Caco-2 (cell line): ENCODE measurements at places on chromosomes 3 and 15.

DNA sequence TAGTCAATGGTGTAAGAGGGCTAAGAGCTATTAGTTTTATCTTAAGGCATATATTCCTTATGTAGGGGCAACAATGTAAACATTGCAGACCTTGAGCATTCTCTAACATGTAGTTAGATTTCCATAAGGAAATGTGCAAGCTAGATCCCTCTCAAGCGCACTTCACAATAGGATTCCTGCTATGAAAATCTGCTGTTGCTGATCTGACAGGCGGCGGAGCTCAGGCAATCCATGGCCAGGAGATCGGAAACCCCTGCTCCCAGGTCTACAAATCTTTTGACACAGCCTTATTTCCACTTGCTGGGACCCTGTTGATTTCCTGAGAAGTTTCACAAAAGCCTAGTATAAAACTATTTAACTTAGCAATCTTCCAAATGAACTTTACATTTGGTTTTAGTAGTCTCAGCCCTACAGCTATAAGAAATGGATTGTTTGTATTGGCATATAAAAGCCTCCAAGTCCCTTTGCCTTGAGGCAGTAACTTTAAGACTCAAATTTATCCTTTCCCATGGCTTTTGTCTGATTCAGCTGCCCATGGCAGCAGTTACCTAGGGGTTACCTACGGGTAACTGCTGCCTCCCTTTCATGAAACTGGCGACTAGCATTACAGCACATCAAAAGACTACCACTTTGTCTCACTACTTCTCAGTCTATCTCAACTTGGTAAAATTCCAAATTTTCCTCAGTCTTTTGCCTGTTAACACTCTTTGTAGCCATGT is 22.7 kb downstream of the TRA2B start:
- no peak for DNase-seq

GRCh38 chr3:125024817-125025216 is 31.0 kb downstream of the HEG1 start:
- no peak for DNase-seq

GRCh38 chr3:17738921-17739320 is 3.5 kb downstream of the TBC1D5 start:
- no peak for DNase-seq

DNA sequence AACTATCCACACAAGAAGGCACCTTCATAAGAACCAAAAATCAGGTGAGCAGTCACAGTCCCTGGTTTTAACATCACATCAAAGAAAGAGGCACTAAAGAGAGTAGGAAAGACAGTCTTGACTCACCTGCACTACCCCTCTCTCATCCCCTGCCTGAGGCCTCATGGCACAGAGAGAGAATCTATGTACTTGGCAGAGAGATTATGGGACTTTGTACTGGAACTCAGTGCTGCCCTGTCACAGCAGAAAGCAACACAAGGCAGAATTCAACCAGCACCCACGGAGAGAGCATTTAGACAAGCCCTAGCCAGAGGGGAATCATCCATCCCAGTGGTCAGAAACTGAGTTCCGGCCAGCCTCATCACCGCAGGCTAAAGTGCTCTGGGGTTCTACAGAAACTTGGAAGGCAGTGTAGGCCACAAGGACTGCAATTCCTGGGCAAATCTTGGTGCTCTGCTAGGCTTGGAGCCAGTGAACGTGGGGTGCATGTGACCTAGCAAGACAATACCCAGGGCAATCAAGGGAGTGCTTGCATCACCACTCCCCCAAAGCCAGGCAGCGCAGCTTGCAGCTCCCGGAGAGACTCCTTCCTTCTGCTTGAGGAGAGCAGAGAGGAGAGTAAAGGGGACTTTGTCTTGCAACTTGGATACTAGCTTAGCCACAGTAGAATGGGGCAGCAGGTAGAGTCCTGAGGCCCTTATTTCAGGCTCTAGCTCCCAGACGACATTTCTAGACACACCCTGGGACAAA is 8.5 kb upstream of the RUVBL1 start:
- no peak for DNase-seq

DNA sequence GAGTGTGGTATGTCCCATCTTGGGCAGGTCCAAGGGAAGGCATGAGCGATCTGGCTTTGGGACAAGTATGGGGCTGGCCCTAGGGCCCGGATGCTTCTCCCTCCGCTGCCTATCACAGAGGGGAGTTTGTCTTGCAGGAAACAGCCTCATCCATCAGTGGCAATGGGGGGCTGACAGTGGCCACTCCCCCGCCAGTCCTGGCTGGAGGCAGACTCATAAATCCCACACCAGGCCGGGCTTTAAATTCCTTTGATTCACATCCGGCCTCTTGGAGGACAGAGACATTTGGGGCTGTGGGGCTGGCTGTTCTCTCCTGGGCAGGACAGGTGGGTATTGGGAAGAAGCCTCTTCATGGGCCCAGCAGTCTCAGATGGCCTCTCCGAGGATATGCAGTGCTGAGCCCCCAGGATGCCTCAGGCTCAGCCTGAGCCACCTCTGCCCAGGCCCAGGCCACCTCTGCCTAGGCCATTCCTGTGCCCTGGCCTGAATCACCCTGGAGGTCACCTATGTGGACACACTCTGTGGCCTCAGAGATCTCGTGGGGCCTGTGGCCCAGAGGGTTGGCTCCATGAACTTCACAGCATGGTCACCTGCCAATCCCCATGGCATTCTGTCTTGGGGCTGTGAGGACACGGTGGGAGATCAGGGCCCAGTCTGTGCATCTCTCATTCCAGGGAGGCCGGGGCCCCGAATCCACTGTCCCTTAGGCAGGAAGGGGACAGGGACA is 84.2 kb upstream of the GOLGA6L4 start:
- DNase-seq, result no peak
